Activated T-cell treated with anti-CD3 and anti-CD28 coated beads, Interleukin-2, amount 50 U/mL, for 72 hours (primary cell): ENCODE measurements at places on chromosomes 12 and 14. TPM values are rescaled to one million over a fixed set of nuclear protein-coding genes. Genes with fewer than 3 reads are reported as not detected.
A peak's percentile ranks its signal among the peaks of the same experiment; 100 is the strongest.

The RAB5B gene
- total RNA-seq: 56.6 TPM

The ANG gene
- total RNA-seq: 2.5 TPM

The NFATC4 gene
- total RNA-seq: 11.3 TPM

DNA sequence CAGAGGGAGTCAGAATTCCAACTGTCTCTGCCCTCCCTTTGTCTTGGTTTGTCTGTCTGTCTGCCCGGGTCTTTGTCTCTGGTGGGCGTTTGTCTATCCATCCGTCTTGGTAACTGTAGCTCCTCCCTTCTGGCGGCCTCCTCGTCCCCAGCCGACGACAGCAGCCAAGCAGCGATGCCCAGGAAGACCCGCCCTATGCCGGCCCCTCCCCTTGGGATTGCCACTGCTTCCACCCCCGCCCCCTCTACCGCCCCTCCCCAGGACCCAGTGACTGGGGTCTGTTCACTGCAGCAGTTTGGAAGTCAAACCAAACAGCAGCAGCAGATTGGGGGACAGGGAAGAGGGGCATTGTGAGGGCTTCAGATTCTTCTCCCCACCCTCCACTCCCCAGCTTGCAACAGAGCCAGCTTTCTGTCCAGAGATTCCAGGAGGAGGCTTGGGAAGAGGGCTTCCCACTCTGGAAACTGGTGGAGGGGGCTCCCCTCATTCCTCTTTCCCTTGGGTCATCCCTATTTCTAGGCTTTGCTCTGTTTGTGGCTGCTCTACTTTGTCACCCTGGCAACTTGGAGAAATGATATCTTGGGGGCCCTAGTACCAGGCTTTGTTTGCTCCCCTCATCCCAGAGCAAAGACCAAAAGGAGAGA, 2.4 kb upstream of the RARG start:
- no peak for DNase-seq

- peak; percentile 38 for DNase-seq
These were observed 103.8 kb upstream of the ETV6 start for GRCh38 chr12:11545484-11546330.

DNA sequence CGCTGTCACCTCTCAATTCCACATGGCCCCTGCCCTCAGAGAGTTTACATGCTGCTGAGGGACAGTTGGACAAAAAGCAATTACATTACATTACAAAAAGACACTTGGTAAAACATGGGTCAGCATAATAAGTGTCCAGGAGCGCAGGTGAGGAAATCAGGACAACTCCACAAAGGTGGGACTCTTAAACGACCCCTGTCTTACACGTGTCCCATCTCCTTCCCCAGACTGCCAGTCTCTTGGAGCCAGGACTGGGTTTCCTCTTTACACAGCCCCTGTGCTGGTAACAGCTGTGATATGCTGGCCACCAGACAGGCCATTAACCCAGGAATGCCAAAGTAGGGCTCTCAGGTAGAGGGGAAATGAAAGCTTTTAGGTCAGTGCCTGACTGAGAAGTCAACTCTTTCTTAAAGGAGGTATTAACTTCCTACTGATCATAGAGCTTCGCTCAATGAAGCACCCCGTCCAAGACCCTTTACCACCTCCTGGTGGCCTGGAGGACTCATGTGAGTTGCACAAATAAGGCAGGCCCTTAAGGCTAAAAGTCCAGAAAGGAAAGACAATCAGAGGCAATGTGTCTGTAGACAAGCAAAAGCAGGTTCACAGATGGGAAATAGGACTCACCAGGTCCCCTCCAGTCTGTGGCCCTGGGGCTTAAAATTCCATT, 55.5 kb downstream of the ANO2 start:
- DNase-seq: peak; percentile 27

- DNase-seq: peak; percentile 69
These were observed 4.2 kb upstream of the AMN1 start for GRCh38 chr12:31732926-31733548.

GRCh38 chr14:98404811-98405210, 867.2 kb downstream of the BCL11B start:
- DNase-seq: no peak

DNA sequence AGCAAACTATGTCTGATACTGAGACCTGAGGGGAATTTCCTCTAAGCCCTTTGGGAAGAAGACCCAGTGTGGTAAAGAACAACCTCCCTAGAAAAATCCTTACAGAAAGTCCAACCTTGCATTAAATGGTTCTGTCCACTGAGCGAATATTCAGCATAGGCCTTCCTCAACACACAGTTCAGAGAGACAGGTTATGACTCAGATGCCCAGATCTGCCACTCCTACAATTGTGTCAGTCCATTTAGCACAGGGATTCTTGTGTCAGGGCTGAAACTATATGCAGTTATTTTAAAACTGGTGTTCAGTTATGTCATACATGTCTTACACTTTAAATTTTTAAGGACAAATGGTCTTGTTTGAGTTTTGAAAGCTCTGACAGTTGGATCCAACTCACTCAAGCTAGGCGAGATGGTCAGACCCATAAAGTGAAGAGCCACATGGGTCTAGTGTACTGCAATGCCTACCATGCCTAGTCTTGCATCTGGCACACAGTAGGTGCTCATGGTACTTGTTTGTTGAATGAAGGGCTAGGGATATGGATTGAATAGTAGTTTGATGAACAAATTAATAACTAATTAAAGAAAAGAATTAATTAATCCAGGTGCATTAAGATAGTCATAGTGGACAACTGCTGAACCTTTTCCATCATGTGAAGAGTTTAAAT, 207.5 kb upstream of the PWP1 start:
- no peak for DNase-seq

DNA sequence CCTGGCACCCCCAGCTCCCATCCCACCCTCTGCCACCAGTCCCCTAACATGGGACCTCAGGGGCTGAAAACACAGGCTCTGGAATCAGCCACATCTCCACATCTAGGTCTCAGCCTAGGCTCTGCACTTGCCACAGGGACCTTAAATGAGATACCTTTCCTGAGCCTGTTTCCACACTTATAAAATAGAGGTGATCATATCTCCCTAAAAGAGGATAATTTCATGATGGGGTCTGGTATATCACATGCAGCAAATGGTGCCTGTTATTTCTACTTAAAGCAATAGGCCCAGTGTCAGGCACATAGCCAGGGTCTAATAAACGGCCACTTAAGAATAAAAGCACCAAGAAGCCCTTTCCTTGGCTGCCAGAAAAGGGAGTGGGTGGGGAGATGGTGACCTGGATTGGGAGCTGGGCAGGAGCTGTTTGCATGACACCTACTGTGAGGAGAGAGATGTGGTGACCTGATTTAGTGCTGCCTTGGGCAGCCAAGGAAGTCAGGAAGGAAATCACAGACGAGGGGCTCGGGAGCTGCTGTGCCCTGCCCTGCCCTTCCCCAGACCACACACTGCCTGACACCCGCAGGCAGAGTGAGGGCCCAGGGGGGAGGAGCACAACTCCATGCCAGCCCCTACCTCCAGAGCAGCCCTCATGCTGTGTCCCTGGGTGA, 71.2 kb downstream of the IRF2BPL start:
- DNase-seq: no peak

DNA sequence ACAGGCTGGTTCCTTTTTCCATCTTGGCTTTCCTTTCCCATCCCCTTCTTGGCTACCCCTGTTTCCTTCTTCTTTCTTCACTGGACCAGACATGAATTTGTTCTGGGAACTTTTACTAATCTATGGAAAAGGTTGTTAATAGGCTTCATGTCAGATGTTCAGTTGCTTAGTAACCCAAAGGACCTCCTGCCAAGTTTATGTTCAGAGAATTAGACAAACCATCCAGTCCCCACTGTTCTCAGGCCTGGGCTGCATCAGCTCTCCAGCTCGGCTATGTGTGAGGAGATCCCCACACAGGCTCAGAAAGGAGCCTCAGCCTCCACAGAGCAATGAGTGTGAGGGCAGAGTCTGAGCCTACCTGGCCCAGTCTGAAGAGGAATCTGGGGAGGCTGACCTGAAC, 78.0 kb downstream of the AKAP6 start:
- DNase-seq: no peak
